ENCODE measurements at places on chromosomes 2 and 18.

- no peak for DNase-seq
Observed at GRCh38 chr2:74632209-74632938, 15.8 kb downstream of the M1AP start.

GRCh38 chr2:15762449-15762848 lies 170.8 kb downstream of the DDX1 start:
- no peak for DNase-seq

GRCh38 chr2:27322301-27322765 lies 564 bp downstream of the MPV17 start:
- no peak for DNase-seq

GRCh38 chr18:75161256-75162028 lies 47.5 kb downstream of the PTGR3 start:
- no peak for DNase-seq

- no peak for DNase-seq
Observed at GRCh38 chr2:172095146-172095904, 7.4 kb downstream of the DLX2 start.

DNA sequence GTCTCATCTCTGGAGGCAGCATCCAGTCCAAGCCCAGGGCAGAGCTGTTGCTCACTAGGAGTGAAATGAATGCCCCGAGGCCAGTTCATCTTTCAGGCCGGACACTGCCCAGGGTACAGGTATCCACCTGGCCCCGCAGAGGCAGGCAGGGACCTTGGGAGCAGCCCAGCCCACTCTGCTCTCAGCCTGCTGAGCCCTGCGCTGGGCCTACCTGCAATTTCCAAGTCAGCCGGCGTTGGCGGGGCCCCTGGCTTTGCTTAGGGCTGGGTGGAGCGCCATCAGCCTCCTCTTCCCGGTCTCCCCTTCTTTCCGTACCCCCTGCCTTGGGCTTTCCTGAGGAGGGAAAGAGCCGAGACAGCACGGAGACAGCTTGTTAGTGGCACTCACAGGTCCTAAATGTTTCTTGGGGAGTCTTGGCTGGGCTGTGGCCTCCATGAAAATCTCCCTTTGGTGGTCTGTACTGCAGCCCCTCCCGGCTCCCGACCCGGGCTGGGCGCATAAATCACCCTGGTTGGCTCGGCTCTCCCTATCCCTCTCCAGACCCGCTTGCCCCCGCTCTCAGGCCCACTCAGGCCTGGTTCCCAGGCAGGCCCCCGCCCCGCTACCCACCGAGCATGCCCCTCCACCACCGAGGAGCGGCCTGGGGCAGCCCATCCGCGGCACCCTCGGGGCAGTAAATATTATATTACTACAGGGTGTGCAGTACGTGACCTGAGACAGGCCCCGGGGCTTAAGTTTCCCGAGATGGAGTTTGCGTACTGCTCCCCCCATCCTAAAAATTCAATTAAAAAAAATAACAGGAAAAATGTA lies 106.7 kb downstream of the DYSF start:
- DNase-seq: no peak

DNA sequence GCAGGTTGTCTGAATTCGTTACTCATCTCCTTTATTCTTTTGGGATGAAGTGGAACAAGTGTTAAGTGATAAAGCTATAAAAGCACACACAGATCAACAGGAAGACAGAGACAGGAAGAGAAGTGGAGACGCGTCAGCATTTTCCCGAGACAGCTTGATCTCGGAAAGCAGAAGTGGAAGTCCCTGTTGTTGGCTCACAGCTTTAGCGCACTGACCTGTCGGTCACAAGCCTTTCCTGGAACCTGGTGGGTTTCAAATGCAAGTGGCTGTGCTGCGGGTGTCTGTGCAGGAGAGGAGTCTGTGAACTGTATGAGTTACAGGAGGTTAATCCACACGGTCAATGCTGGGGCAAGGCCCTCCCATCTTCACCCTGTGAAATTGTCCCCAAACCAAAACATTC lies 116.6 kb upstream of the PELI1 start:
- no peak for DNase-seq

DNA sequence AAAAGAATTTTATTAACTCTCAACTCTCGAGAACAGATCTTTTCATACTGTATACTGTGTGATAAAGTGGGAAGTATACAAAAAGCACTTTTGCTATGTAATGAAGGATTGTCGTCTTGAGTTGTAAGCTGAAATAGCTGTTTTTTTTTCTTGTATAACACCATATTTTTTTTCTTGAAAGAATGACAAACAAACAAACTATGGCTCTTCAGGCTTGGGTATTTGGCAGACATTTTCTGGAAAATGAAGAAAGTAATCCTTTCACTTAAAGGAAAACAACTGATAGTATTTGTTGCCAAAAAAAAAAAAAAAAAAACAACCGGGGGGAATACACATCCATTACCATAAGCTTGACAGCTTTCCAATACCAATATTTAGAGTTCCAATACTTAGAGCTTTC lies 230.4 kb downstream of the ICOS start:
- no peak for DNase-seq

DNA sequence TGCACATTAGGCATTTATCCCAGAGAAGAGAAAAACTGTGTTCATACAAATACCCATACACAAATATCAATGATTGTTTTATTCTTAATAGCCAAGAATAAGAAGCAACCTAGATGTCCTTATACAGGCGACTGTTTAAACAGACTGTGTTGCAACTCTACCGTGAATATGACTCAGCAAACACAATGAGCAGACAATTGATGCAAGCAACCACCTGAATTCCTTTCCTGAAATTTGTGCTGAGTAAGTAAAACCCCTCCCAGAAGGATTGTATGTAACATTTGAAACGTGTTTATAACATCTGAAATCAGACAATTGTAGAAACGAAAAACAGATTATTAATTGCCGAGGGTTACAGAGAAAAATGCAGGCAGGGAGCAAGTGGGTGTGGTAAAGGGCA lies 621.9 kb upstream of the SOX11 start:
- no peak for DNase-seq

DNA sequence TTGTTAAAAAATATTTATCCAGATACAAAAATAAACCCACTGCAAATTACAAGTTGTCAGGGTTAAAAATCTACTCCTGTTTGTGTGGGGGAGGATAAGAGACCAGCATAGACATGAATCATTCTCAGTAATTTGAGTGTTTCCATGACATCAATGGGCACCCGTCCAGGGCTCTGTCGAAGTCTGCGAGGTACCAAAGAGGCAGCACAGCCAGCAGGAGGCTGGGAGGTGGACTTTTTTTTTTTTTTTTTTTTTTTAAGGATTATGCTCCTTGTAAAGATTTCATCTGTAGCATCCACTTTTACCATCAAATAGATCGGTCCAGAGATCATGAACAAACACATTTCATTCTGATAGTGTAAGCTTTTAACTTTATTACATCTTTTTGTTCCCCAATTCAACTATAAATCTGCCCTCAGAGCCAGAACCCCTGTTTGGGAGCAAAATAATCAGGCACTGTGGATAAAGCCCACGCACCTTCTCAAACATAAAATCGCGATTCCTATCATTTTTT lies 182.0 kb downstream of the TCF4 start:
- peak; percentile 90 for DNase-seq

- DNase-seq: no peak
Observed at GRCh38 chr18:47036298-47036874, 965 bp upstream of the ELOA2 start.

DNA sequence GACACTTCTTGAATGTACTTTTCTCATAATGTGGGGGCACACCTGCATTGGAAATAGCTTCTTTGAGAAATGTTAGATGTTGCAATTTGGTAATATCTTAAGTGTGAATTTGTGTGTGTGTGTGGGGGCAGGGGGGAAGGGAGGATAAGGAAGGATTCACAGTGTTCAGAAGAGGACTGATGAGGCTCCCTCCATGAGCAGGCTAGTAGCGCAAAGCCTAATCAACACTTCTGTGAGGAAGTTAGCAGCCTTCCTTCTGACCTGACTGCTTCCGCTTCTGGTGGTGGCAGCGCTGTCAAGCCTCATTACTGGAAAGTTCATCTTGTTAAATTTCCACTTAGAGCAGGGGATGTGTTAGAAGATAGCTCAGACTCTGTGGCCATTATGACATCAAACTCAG lies 295.4 kb upstream of the SPRED2 start:
- DNase-seq: no peak

DNA sequence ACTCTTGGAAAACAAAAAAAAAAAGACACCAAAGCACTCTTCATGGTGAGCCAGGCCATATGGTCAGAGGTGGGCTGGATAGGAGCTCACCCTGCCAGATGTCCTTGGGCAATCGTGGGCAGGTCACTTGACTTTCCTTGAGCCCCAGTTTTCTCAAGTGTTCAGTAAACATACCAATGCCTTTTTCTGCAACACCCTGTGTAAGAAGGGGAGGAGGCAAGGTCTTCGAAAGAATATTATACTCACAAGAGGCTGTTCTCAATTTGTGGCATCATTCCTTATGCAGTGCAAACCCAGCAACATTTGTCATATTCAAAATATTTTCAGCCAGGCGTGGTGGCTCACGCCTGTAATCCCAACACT lies 22.9 kb upstream of the TMEM87B start:
- no peak for DNase-seq

DNA sequence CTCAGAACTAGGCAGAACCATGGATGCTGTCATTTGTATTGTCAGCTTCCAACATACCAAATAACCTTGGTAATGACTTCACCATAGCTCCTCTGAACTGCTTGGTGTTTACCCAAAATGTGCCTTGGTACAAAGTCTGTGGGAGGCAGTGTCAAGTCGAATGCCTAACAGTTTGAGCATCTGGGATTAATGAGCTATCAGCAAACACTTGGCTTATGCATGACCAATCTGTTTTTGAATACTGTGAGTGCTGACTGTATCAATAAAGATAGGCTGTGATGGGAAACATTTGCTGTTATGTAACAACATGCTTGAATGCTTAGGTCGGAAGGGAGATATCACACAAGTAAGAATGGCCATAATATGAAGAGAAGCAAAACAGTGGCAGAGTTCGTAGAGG lies 455.4 kb downstream of the CMPK2 start:
- no peak for DNase-seq

DNA sequence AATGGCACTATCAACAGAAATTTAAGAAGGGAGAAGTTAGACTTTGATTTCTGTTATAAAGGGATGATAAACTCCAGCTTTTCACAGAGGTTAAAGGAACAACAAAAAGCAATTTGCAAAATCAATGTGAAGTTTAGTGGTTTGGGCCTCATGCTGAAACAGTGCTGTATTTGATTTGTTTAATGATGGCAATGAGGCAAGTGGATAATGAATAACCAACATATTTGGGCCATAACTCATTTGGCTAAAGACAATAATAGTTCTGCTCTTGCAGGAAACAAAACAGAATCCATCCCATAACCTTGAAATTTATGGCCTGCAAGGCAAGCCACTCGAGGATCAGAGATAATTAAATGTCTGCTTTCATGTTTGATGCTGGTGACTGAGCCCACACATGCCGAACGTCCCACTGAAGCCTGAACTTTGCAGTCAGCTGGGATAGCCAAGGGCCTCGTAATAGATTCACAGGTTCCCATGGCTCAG lies 56.5 kb downstream of the TPGS2 start:
- DNase-seq: no peak

DNA sequence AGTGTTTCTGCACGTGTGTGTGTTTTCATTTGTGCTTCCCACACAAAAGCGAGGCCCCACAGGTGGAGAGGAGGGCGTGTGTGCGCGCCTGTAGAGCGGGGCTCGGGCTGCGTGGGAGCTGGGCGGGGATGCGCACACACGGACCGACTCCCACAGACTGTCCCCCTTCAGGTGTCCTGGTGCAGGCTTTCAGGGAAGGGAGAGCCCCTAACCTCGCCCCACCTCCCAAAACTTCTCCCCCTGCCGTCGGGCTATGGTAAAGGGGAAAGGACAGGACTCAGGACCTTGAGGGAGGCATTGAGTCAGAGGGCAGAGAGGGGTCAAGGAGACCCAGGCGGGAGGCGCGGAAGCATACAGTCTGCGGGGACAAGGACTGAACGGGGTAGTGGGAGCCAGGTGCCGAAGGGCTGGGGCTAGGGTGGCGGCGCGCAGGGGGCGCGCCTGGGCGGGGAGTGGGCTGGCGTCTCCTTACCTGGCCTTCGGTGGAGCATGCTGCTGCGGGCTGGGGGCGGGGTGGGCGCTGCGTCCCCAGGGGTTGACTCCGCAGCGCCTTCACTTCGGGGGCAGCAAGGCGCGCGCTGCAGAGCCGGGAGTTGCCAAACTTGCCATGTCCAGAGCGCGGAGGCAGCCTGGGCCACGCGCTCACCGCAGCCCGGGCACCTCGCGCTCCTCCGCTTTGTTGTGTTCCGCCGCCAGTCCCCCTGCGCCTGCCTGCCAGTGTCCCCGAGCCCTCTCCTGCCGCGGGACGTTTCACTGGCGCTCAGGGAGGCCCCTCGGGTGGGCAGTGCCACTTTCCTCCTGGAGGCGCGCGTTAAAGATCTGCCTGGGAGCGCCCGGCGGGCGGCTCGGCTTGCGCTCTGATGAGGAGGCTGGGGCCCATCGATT lies 302.0 kb downstream of the NCKAP5 start:
- no peak for DNase-seq

DNA sequence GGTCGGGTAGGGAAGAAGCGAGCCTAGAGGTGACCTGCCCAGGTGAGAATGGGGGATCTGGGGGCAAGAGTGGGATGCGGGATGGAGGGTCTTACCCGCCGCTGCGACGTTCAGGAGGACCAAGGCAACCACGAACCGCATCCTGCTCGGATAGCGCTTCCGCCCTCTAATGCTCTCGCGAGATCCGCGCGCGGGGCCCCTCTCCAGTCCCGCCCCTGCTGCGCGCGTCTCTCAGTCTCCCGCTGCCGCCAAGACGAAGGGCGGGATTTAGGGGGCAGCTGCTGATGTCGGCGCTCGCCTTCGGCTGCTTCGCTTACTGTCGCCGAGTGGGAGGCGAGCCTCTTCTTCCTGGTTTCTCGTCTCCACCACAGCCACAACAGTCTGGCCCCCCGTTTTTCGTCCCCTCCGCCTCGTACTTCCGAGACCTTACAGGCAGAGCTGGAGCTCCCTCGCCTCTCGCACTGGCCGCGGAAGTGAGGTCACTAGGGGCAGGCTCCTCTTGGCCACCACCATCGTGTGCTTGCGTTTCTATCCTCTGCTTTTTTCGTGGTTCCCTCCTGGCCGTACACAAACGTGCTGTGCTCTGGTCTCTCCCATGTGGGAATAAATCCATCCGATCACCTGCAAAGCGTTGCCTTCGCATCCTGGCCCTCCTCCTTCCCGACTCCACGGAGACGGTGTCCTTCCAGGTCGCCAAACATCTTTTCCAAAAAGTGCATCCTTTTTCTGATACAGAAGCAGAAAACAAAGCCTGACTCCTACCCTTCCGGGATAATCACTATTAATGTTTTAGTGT lies at the start of gene TGOLN2:
Gene TGOLN2 (minus strand): TSS at position 168 of the 796 bp plus-strand sequence. CDS start 27 bp downstream, at position 141.
- DNase-seq: peak; percentile 95

- DNase-seq: no peak
Observed at GRCh38 chr2:207101984-207102383, 63.8 kb downstream of the KLF7 start.

DNA sequence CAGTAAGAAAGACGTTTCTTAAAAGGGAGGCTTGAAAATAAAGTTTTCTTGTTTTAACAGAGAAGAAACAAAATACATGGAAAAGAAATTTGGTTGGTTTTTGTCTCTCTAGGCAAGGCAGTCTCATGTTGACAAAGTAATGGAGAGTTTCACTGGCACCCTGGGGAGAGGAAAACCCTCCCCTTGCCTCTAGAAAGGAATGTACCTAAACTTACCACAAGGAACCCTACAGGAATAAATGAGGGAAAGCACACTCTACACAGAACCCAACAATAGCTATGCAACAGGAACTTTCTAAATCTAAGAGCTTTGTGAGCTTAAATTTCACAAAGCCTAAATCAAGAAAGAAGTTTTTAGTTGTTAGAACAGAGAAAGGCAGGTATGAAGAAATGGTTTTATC lies 37.0 kb downstream of the FIGN start:
- no peak for DNase-seq

- DNase-seq: no peak
Observed at GRCh38 chr2:110827511-110827910, 95.1 kb downstream of the ACOXL start.

Measured in NCI-H1930 (cell line).